RCC 7860 (cell line): ENCODE measurements at places on chromosomes 16 and 17.

DNA sequence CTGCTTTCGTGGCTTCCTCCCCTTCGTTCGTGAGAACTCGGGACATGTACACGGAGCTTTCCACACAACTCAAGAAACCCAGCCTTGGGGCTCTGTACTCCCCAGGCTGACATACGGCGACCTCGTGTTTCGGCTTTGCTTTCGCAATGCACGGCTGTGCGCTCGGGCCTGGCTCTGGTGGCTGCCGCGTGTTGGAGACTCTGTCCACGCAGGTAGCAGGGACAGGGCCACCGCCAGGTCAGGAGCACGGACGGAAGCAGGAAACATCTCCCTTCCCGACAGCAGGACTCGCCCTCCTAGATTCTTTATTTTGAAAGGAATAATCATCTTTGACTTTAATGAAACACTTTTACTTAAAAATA lies 17.3 kb downstream of the UTS2R start:
- DNase-seq = no peak

- DNase-seq = no peak
Measured at GRCh38 chr17:42178817-42179216, 2.1 kb downstream of the KCNH4 start.

DNA sequence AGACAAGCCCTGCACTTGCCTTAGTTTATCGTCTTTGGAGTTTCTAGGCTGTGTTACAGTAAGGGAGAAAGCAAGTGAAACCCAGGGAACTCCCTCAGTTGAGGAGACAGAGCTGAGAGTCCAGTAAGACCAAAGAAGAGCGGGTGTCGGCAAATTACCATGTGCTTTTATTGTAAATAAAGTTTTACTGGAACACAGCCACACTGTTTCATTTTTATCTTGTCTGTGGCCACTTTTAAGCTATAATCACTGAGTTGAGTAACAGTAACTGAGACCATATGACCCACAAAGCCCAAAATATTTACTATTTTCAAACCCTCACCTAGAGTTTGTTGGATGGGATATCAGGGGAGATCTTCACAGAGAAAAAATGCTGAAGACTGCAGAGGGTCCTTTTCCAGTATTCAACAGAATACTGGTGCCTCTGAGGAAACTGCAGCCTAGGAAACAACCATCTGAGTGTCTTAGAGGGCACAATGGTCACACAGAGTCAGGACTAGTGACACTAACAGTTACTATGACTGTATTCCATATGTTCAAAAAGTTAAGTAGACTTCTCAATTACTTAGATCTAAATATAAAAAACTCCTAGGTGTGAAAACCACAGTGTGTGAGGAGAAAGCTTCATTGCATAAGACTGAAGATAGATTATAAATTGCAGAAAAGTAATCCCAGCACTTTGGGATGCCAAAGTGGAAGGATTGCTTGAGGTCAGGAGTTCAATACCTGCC lies 351.1 kb upstream of the TBX2 start:
- no peak for DNase-seq

- no peak for DNase-seq
Measured at GRCh38 chr16:64507240-64508024, 614.4 kb downstream of the CDH11 start.

GRCh38 chr16:81477697-81478693 lies 33.4 kb downstream of the CMIP start:
- no peak for DNase-seq

DNA sequence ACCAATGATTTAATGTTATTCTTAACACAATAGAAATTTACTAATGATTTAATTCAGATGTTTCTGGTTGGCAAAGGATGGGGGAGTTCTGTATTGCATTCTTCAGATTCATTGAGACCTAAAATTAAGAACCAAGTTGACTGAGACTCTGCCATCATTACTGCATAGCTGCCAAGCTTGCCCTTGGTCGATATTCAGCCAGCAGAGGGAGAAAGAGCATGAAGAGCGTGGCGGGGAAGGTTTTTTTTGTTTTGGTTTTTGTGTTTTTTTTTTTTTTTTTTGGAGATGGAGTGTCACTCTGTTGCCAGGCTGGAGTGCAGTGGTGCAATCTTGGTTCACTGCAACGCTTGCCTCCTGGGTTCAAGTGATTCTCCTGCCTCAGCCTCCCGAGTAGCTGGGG lies 659.4 kb upstream of the EEF2KMT start:
- no peak for DNase-seq

- peak; percentile 48 for DNase-seq
Measured at GRCh38 chr16:20901436-20902112, 1.0 kb downstream of the LYRM1 start.

- peak; percentile 47 for DNase-seq
Measured at GRCh38 chr16:12455287-12455798, 348.3 kb downstream of the CPPED1 start.

GRCh38 chr16:49598383-49599170 lies 225.0 kb downstream of the C16orf78 start:
- DNase-seq = no peak

- no peak for DNase-seq
Measured at GRCh38 chr16:51150165-51150887, 744 bp downstream of the SALL1 start.

DNA sequence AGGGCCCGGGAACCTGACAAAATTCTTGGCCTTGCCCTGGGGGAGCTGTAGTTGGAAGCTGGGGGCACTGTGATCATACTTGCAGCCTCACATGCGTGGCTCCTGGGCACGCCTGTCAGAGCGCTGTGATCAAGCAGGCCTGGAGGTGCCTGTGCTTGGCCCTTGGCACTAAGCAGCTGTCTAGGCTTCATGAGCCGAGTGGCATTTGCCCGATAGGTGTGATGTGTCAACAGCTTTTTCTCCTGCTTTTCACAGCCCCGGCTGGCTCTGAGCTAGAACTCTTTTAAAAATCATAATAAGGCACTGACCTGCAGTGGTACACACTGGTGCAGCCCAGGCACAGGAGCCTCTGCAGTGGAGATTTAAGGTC lies 113.8 kb downstream of the SOCS1 start:
- DNase-seq = no peak

- no peak for DNase-seq
Measured at GRCh38 chr17:60535382-60536279, 9.6 kb upstream of the APPBP2 start.

DNA sequence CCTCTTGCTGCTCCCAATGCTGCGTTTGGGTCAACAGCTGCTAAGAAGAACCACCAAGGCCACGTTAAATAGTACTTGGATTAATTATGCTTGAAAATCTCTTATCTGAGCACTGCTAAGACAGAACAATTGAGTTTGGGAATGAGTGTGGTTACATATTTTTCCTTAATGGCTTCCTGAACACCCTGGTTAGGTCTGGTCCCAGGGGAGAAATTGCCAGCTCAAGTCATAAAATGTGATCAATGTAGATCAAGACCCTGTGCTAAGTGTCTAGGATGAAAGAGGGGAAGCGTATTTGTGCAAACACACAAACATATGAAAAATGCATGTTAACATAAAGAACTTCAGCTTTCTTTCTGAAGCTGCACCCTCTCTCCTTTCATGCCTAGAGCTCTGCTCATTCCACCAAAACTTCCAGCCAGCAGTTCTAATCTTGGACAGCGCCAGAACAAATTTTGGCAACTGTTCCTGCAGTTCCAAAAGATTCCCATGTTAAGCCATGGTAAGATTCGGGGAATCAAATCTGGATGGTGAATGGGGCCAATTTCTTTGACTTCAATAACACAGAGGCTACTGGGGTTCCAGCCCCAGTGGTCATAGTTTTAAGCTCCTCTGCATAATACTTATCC lies 72.0 kb downstream of the ZFHX3 start:
- no peak for DNase-seq

DNA sequence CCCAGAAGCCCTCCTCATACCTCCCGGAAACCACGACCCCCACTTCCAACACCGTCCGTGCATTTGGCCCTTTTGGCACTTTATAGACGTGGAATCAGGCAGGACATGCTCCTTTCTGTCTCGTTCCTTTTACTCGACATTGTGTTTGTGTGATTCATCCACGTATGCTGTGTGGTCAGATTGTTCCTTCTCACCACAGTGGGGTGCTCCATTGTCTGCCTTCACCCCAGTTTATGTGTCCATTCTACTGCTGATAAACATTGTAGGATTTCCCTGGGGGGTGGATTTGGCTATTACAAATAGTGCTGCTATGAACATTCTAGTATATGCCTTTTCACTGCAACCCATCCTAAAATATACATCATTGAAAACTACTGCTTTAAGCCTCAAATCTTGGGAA lies 28.9 kb upstream of the RPH3AL start:
- no peak for DNase-seq

GRCh38 chr17:19338031-19338990 lies 24.2 kb downstream of the B9D1 start:
- DNase-seq = peak; percentile 6

GRCh38 chr17:82242977-82243647 lies 14.3 kb downstream of the SLC16A3 start:
- DNase-seq = peak; percentile 33

DNA sequence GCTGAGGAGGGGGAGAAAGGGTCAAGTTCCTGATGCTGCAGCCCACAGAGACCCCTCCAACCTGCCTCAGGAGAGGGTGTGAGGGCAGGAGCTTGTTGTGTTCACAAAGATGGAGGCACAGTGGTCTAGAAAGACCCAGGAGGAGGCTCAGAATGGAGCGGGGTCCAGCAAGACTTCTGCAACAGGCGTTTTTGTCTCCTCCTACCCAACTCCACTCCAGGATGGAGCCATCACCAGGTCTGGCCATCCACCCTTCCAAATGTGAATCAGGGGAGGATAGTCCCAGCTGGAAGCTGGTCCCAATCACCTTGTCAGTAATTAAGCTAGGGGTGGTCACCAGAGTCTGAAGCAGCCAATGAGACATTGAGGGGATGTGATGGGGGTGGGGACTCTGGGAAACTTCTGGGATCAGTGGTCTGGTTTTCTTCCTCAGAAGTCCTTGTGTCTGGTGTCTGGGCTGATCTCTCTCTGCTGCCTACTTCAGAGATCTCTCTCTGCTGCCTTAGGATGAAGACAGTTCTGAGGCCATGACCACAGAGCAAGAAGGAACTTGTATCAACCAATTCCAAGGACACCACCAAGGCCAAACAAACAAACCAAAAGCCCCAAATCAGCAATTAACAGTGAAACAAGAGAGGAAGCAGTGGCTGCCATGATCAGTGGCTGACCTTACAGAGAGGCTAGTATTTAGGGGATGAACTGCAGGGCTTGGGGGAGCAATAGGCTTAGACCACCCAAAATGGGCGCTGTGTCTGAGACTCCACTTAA lies 14.5 kb downstream of the CD300LB start:
- no peak for DNase-seq

GRCh38 chr16:30354423-30355143 lies 525 bp downstream of the CD2BP2 start:
- DNase-seq = no peak

GRCh38 chr16:74521691-74522090 lies 85.2 kb downstream of the GLG1 start:
- peak; percentile 66 for DNase-seq

DNA sequence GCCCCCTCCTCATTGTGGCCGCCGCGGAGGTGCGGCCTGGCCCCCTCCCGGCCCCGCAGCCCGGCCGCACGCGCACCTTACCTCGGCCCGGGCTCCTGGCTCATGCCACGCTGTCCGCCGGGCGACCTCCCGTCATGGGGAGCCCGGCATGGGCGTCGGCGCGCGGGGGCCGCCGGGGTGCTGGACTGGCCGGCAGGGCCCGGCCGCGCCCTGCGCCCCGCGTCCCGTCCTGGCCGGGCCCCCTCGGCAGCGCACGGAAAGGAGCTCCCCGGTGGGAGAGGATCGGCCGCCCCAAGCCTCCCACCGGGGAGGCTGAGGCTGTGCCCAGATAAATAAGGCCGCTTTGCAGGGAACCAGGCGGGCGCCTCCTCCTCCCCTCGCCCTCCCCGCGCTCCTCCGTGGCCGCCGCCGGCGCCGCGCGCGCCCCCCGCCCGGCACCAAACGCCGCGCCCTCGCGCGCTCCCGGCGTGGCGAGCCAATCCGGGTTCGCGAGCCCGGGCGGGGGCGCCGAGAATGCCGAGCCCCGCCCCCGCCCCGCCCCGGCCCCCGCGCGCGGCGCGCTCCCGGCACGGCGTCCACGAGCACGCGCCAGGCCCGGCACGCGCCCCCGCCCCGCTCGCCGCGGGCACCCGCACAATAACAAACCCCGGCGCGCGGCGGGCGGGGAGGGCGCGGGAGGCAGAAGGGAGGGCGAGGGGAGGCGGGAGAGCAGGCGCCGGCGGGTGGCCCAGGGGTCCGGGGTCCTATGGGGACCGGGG lies at the start of gene FBXL16:
Gene FBXL16 (minus strand): TSS at position 371 of the 758 bp plus-strand sequence. CDS start 8,396 bp downstream, outside the sequence.
- no peak for DNase-seq

DNA sequence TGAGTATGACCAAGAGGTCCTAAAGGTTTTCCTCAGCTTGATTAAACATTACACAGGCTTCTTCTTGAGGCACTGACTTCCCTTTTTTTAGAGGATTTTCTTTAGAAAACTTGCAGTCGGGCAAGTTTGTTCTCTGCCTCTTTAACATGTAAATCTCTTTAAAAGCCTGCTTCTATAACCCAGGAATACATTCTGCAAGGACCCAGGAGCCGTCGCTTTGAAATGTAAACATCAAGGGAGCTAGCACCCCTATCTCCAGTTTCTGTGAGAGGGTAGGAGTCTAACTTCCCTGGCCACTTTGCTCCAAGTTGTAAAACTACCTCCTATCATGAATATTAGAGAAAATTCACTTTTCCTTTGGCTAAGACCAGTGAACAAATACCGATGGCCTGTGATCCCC lies 201.5 kb upstream of the CPHXL start:
- DNase-seq = no peak

DNA sequence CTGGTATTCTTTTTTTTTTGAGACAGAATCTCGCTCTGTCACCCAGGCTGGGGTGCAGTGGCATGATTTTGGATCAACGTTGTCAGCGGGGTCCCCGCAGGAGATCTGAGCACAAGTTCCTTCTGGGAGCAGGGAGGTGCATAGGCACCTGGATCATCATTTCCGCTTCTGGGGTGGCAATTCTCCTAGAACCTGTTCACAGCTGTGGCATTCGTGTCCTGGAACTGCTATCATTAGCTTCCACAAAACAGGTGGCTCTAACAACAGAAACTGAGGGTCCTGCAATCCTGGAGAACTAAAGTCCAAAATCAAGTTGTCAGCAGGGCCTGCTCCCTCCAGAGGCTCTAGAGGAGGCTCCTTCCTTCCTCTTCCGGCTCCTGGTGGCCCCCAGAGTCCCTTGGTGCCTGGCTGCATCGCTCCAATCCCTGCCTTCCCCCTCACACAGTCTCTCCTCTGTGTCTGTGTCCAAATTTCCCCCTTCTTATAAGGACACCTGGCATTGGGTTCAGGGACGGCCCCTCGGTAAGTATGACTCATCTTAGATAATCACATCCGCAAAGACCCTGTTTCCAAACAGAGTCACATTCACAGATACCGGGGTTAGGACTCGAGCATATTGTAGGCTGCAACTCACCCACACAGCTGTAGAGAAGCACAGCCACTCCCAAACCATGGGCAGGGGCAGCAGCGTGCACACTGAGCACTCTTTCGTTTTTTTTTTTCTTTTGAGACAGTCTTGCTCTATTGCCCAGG lies 43.5 kb upstream of the KLHDC4 start:
- DNase-seq = no peak

GRCh38 chr16:35365675-35366074 lies 1906.3 kb downstream of the TP53TG3F start:
- DNase-seq = no peak

GRCh38 chr16:58533751-58534470 lies 18.6 kb downstream of the SETD6 start:
- DNase-seq = no peak

GRCh38 chr17:39787743-39788484 lies 50.2 kb downstream of the GRB7 start:
- no peak for DNase-seq
